Chondrocyte (in vitro differentiated cells): ENCODE measurements at places on chromosomes 11 and 22. TPM values are rescaled to one million over a fixed set of nuclear protein-coding genes. Genes with fewer than 3 reads are reported as not detected.
A peak's percentile ranks its signal among the peaks of the same experiment; 100 is the strongest.

DDX17 gene
- 306 to 362 TPM (median 321 TPM) in 3 replicates for total RNA-seq

UBQLNL gene
- total RNA-seq, result 0.22 to 0.41 TPM (median 0.23 TPM) in 3 replicates

GRCh38 chr22:28918550-28919271 is 35.3 kb downstream of the ZNRF3 start:
- H3K36me3 ChIP-seq, result no peaks in the 10 kb centered on the region
- peaks cover 28% of the 10 kb centered on the region for H3K4me1 ChIP-seq
- DNase-seq, result peak; percentile 14
- no peak overlapping the region for H3K27ac ChIP-seq

GRCh38 chr22:26646158-26646557 is 11.2 kb upstream of the MIAT start:
- H3K36me3 ChIP-seq, result no peaks in the 10 kb centered on the region
- peaks cover 38% of the 10 kb centered on the region for H3K27me3 ChIP-seq
- no peak for DNase-seq
- H3K4me1 ChIP-seq, result peaks cover 26% of the 10 kb centered on the region
- H3K27ac ChIP-seq, result no peak overlapping the region

RFPL3 gene
- total RNA-seq, result not detected in 3 replicates

DNA sequence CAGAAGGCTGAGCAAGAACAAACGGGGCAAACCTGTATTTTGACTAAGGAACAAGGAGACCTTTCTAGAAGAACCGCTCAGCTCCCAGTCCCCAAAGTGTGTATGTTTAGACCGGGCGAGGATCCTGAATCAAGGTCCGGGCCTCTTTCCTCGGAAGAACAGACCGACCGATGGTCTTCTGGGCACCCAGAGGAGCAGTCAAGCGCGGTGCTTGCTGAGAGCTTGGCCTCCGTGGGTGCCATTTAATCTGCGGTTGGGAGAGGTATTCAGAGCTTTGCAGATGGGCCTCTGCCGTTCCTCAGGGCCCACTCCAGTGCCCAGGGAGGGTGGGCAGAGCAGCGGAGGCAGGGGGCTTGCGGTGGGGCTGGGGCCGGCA is 26.5 kb upstream of the ATXN10 start:
- H3K4me1 ChIP-seq, result peaks cover 3% of the 10 kb centered on the region
- H3K27me3 ChIP-seq, result peaks cover 13% of the 10 kb centered on the region
- no peaks in the 10 kb centered on the region for H3K36me3 ChIP-seq

DNA sequence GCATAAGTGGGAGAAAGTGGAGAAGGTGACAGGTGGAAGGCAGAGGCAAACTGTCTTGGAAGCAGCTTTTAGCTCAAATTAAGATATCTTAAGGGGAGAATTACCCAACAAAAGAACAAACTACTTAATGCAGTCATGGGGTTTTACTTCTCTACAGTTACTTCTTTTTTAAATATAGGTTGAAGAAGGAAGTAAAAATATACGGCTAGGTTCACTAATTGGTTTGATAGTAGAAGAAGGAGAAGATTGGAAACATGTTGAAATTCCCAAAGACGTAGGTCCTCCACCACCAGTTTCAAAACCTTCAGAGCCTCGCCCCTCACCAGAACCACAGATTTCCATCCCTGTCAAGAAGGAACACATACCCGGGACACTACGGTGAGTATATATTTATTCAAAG is 40.8 kb downstream of the PDHX start:
- peaks cover 9% of the 10 kb centered on the region for H3K4me1 ChIP-seq
- no peak overlapping the region for H3K4me3 ChIP-seq
- no peak overlapping the region for H3K27ac ChIP-seq
- peaks cover 9% of the 10 kb centered on the region for H3K36me3 ChIP-seq
- H3K27me3 ChIP-seq, result no peaks in the 10 kb centered on the region
- DNase-seq, result no peak

GRCh38 chr11:122696662-122697061 is 41.1 kb downstream of the UBASH3B start:
- peaks cover 16% of the 10 kb centered on the region for H3K4me1 ChIP-seq
- H3K36me3 ChIP-seq, result no peaks in the 10 kb centered on the region
- H3K27me3 ChIP-seq, result no peaks in the 10 kb centered on the region
- no peak for DNase-seq
- no peak overlapping the region for H3K27ac ChIP-seq

P2RX6 gene
- total RNA-seq, result 2.1 to 4.9 TPM (median 2.2 TPM) in 3 replicates

- no peak overlapping the region for H3K4me3 ChIP-seq
- peaks cover 17% of the 10 kb centered on the region for H3K27me3 ChIP-seq
- no peak for DNase-seq
- H3K27ac ChIP-seq, result no peak overlapping the region
Measured at GRCh38 chr11:111285189-111286091, 12.9 kb upstream of the POU2AF3 start.
